B cell (primary cell): ENCODE measurements at places on chromosomes 5 and 9. TPM values are rescaled to one million over a fixed set of nuclear protein-coding genes. Genes with fewer than 3 reads are reported as not detected.

STKLD1 gene
- 1.1 and 2.7 TPM in 2 replicates for total RNA-seq

CAVIN4 gene
- total RNA-seq: 0.17 and 0.19 TPM in 2 replicates

SPATA31A3 gene
- total RNA-seq: not detected in 2 replicates

APBB3 gene
- total RNA-seq: 73.9 and 79.7 TPM in 2 replicates

NCS1 gene
- total RNA-seq: 0.05 and 0.39 TPM in 2 replicates

PLAC8L1 gene
- total RNA-seq: 0.49 and 0.51 TPM in 2 replicates

SEMA4D gene
- 215 and 231 TPM in 2 replicates for total RNA-seq

C5orf15 gene
- 27.4 and 28.2 TPM in 2 replicates for total RNA-seq

DNAJB5 gene
- total RNA-seq: 1.0 and 2.4 TPM in 2 replicates

ORM2 gene
- not detected in 2 replicates for total RNA-seq

S100Z gene
- 2.4 TPM in 2 replicates for total RNA-seq

PDE8B gene
- 0.07 TPM in 1 of 2 replicates, not detected in the other for total RNA-seq

OSMR gene
- total RNA-seq: not detected in 2 replicates

ZNF658 gene
- 6.0 and 8.1 TPM in 2 replicates for total RNA-seq

GCNT4 gene
- not detected in 2 replicates for total RNA-seq

AK8 gene
- 1.9 and 4.4 TPM in 2 replicates for total RNA-seq

RALGDS gene
- total RNA-seq: 55.7 and 62.4 TPM in 2 replicates

TRIM7 gene
- total RNA-seq: 5.6 and 7.4 TPM in 2 replicates

PRKAA1 gene
- total RNA-seq: 103 and 107 TPM in 2 replicates

PTPRD gene
- total RNA-seq: not detected in 2 replicates

BASP1 gene
- 66.4 TPM in 2 replicates for total RNA-seq

PFN3 gene
- not detected in 2 replicates for total RNA-seq

ENHO gene
- total RNA-seq: not detected in 2 replicates
